T-helper 2 cell (primary cell): ENCODE measurements at places on chromosomes 2 and 18.

DNA sequence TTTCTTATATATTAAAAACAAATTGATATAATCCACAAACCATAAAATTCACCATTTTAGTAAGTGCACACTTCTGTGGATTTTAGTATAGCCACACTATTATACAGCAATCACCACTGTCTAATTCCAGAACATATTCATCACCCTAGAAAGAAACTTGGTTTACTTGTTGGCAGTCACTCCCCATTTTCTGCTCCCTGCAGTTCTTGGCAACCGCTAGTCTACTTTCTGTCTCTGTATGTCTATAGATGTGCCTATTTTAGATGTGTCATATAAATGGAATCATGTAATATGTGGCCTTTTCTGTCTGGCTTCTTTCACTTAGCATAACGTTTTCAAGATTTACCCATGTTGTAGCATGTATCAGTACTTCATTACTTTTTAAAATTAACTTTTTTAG lies 5.7 kb downstream of the CKAP2L start:
- DNase-seq = no peak

DNA sequence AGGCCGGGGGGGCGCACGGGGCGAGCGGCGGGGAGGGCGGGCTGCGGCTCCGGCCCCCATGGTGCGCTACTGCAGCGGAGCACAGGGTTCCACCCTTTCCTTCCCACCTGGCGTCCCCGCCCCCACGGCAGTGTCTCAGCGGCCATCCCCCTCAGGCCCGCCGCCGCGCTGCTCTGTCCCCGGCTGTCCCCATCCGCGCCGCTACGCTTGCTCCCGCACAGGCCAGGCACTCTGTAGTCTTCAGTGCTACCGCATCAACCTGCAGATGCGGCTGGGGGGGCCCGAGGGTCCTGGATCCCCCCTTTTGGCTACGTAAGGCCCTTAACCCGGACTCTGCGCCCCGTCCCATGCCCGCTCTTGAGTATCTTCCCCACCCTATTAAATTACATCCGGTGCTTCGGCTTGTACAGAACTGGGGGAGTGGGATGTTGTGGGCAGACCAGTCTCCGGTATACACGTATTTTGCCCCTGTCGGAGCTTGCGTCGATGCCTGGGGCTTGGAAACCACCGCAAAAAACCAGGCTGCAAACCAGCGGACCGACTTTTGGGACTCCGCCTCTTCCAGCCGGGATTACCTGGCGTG lies 598 bp upstream of the WBP1 start:
- DNase-seq = peak; percentile 93

GRCh38 chr2:60555066-60555782 lies 1.8 kb upstream of the BCL11A start:
- DNase-seq = no peak

DNA sequence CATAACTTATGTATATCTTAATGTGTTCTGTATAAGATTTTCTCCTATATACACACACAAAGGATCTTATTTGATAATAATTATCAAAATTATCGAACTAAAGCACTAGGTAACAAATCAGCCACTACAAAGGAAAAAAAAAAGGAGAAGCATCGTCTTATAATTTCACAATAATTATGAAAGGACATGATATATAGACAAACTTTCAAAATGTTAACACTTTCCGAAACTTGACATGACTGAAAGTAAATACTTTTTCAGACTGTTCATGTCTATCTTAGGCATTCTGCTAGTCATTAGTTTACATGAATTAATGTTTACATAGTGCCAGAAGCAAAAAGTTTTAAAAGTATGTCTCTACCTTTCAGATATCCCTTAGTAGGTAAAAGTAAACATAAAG lies 7.3 kb upstream of the NR4A2 start:
- DNase-seq = no peak

DNA sequence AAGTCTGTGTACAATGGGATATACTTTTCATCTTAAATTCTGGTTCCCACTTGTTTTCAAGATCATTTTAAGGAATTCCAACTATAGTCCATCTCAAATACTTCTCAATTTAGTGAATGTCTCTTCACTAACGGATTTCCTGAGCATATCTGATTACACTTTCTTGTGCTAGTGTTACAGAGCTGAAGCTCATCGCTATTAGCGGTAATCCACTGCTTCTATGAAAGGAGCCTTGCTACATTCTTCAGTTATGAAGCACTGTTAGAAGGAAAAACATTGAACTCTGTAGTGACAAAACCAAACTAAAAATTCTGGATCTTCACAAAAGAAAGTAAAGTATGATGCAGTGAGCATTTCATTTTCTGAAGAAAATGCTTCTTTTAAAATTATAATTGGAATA lies 72.0 kb downstream of the AGPS start:
- no peak for DNase-seq

- DNase-seq = no peak
Observed at GRCh38 chr2:101112772-101113157, 38.4 kb downstream of the TBC1D8 start.

DNA sequence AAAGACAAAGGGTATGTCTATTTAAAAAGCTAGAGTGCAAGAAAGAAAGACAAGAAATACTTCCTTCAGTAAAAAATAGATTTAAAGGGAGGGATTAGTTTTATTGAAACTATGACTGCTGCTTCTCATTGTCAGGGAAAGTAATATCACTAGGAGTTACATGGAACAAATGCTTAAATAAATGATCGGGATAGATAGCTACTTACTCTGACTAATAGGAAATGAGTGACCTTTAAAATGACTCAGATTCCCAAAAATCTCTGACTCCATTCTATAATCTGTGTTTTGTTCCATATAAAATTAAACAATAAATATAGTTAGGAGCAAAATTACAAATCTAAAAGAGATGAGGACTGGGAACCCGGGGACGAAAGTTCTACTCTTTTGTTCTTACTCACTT lies 669.3 kb downstream of the NR4A2 start:
- DNase-seq = no peak

GRCh38 chr18:74715306-74715705 lies 117.6 kb downstream of the ZNF407 start:
- DNase-seq = no peak
